ENCODE measurements at places on chromosomes 7 and 10.
A peak's percentile ranks its signal among the peaks of the same experiment; 100 is the strongest.

- peak; percentile 33 for DNase-seq
Observed at GRCh38 chr7:155490697-155491628, 33.0 kb downstream of the EN2 start.

DNA sequence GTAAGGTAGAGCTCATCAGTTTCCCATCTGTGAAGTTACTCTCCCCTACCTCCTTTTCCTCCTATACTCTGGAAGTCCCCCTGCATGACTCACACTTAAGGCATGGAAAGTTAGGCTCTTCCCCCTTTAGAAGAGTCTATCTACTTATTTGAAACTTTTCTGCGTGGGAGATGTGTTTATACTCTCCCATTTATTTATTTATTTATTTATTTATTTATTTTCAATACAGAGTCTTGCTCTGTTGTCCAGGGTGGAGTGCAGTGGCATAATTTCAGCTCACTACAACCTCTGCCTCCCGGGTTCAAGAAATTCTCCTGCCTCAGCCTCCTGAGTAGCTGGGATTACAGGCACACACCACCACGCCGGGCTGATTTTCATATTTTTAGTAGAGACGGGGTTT, 107.5 kb upstream of the JCAD start:
- DNase-seq, result no peak

DNA sequence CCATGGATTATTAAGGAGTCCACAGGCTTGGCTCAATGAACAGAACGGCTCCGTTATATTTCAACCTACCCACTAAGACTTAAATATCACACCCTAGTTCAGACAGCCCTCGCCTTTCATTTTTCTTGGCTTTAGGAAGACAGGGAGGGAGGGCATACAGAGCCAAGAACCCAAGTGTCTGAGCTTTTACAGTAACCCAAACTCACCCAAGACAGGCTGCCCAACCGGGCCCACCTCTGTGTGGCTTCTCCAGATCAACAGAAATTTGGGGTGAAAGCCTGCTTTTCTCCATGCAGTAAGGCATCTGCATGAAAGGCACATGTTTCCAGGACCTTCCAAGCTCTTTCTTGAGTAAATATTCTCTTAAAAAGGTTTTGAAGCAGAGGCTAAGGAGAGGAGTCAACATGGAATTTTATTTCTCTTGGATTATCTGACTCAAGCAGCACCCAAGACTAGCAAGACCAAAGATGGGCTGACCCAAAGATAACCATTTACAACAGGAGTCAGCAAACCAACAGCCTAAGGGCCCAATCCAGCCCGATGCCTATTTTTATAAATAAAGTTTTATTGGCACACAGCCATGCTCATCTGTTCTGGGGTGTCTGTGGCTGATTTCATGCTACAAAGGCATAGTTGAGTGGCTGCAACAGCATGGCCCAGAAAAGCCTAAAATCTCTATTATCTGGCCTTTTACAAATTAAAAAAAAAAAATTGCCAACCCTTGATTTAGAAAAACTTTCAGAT, 90.1 kb downstream of the KCNMA1 start:
- DNase-seq, result no peak

- no peak for DNase-seq
Observed at GRCh38 chr7:124059375-124059774, 26.5 kb upstream of the TMEM229A start.

GRCh38 chr7:53002389-53002788, 33.0 kb upstream of the POM121L12 start:
- no peak for DNase-seq

GRCh38 chr10:68992636-68993440, 4.2 kb downstream of the KIFBP start:
- no peak for DNase-seq

GRCh38 chr10:103429647-103430046, 22.5 kb downstream of the CALHM2 start:
- DNase-seq, result peak; percentile 22

DNA sequence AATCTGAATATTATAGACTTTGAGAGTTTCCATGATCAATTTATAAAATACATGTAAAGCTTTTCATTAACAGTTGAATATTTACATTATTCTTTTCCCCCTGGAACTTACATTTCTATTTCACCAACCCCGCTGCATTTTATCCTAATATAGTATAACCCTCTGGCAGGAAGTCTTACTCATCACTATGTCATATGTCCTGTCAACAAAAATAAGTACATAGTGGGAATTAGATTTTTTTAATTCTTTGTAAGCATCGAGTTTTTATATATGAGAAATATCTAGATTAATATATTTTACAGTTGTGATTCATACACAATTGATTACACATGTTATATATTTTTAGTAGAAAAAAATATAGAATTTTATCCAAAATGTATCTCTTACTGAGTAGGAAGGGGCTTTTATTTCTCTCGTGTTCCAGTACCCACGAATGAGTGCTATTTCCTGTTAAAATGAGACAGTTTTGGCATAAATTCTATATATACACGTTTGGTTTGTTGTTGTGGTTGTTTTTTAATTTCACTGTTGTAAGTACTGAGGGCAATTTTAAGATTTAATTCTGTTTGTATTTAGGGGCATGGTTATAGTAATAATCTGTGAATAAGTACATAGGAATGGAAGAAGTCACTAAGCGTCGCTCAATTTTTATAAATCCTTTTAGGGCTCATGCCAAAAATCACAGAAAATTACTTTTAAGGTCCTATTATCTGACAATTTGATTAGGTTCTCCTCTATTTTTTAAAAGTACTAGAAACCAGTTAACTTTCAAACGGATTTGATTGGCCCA, 87.1 kb downstream of the HECW1 start:
- DNase-seq, result no peak

- DNase-seq, result peak; percentile 29
Observed at GRCh38 chr10:85548034-85548433, 818.6 kb downstream of the GRID1 start.

DNA sequence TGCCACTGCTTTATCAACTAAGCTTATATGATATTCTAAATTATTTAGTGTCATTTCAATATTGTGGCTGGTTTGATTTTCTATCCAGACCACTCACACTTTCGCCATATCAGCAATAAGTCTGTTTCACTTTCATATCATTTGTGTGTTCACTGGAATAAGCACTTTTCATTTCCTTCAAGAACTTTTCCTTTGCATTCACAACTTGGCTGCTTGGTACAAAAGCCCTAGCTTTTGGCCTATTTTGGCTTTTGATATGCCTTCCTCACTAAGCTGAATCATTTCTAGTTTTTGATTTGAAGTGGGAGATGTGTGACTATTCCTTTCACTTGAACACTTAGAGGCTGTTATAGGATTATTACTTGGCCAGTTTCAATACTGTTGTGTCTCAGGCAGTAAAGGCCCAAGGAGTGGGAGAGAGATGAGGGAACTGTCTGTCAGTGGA, 120.9 kb upstream of the NAMPT start:
- no peak for DNase-seq

DNA sequence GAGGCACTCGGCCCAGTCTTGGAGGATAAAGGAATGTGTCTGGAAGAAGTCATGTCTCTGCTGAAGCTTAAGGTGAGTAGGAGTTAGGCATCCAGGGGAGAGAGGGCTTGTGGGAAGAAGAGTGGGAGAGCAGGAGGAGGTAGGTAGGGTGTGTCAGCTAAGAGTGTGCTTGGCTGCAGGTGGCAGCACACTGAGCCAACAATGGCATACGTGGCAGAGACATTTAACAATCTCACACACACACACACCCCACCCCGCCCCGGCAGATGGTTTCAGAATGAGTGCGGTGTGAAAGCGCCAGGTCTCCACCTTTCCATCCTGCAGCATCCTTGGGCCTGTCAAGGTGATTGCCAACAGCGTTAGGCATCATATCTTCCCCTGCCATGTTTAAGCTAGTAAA, 11.2 kb upstream of the ARPC1A start:
- no peak for DNase-seq

DNA sequence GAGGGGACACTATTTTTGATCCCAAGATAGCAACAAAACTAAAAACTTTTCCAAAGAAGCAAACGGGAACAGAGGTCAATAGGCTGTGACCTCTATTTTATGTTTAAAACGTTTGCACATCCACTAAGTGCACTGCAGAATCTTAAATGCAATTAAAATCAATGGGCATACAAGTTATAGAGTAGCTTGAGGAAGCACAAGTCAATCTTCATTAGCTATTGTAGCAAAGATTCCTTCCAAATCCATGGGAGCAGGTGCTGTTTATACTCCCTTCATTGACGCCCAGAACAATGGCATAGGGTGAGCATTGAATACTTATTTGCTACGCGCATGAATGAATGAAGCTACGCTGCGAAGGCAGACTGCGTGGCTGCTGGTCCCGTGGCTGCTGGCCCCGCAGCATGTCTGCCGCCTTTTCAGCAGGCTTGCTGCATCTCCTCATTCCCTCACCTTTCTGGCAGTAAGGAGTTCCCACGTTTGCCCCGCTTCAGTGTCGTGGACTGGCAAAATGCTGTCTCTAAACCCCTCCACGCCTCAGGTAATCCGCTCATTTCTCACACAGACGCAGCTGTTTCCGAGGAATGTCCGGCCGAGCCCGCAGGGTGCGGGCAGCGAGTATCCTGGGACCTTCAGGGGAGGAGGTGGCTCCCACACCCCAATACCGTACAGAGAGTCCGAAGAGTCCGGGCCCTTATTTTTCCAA, 754 bp upstream of the PHYHIPL start:
- DNase-seq, result no peak

GRCh38 chr7:81684514-81685269, 85.2 kb downstream of the HGF start:
- no peak for DNase-seq

DNA sequence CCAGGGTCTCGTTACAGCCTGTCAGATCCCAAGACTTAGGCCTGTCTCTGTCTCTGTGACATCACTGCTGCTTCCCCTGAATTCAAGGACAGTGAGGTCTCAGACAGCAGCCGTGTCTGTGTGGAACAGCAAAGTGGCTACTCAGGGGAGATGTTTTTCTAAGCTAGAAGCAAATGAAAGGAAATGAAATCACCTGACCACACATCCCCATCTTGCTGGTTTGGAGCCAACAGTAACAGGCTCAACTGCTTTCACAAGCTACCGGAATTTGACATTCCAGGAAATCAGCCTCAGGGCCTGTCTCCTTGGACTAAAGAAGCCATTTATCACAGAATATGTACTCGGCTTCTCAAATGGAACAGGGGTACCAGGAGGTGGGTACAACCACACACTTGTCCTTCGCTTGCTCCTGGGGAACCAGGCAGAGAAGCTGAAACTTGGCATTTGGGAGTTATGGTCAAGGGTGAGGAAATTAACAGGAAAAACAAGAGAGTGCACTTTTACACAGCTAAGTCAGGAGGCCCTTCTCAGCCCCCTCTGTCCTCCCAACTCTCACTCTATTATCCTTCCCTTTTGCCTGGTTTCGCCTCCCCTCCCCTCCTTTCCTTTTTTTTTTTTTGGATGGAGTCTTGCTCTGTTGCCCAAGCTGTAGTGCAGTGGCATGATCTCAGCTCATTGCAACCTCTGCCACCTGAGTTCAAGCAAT, 73.2 kb downstream of the SPDYE5 start:
- no peak for DNase-seq

DNA sequence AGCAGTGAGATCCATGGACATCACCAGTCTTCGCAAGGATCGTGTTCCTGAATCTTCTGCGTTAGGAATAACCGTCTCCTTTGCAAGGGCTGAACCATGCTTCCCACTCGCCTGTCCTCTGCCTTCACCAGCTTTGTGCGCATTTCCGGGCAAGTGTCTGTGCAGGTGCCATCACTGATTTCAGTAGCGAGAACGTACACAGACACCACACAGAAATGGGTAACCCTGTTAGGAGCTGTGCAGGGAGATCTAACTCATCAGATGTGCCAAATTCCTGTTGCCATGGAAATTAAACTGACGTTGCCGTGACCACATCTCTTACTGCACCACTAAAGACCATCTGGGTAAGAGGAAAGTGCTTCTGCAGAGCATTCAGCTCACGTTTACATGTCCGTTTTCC, 146.3 kb downstream of the DIP2C start:
- DNase-seq, result no peak

GRCh38 chr7:106448346-106448991, 163.7 kb upstream of the NAMPT start:
- DNase-seq, result no peak

GRCh38 chr7:148688526-148688925, 10.2 kb upstream of the CUL1 start:
- no peak for DNase-seq

DNA sequence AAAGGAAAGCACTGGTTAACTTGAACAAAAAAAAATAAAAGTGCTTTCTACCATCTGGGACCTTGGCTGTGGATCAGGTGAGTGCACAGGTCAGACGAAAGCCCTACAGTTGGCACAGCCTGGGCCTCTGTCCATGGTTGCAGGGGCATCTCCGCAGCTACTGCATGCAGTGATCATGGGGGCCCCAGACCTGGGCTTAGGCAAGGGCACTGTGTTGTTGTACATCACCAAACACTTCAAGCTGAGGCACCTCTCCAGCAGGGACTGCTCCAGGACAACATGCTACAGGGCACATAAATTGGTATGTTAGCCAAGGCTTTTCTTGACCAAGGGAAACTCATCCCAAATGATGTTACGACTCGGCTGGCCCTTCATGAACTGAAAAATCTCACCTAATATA, 23.5 kb downstream of the KLHL7 start:
- no peak for DNase-seq

DNA sequence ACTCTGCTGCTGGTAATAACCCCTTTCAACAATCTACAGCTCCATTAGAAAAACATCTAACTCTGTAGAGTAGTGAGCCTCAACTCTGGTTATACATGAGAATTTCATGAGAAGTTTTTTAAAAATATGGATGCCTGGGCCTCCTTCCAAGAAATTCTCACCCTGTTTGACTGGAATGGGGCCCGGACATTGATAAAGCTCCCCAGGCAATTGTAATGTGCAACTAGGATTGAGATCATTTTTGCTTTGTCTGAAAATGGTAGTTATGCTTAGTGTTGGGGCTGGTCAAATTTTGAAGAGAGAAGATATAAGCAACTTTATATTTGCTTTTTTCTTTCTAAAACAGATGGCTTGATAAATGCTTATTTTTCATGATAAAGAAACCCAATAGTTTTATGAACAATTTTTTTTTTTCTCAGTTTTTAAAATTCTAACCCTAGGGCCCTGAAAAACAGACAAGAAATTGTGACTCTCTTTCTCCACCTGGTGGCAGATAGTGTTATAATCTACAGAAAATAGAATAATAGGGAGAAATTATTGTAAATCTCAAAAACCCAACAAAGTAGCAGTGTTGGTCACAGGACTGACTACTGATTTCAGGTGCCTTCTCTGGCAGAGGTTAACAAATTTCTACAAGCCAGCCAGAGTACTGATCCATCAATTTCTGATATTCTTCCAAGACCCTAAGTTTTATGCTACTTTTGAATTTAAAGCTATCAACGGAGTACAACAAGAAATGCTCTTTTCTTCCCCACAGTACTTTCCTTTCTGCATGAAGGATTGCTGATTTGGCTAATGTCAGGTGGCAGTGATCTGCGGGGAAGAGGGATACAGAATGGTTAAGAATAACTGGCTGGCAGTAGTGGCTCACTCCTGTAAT, 174.8 kb downstream of the DKK1 start:
- DNase-seq, result no peak

GRCh38 chr10:52215745-52216361, 98.2 kb upstream of the DKK1 start:
- peak; percentile 49 for DNase-seq

GRCh38 chr7:25852211-25852938, 299.6 kb upstream of the NFE2L3 start:
- no peak for DNase-seq

- DNase-seq, result no peak
Observed at GRCh38 chr7:116994611-116995010, 41.3 kb downstream of the ST7 start.

Measured in CD4-positive, alpha-beta T cell treated with Interleukin-12 subunit alpha and Interleukin-12 subunit beta, for 1 hour (primary cell).